ENCODE measurements at places on chromosomes 16 and 17. TPM values are rescaled to one million over a fixed set of nuclear protein-coding genes. Genes with fewer than 3 reads are reported as not detected.
A peak's percentile ranks its signal among the peaks of the same experiment; 100 is the strongest.

The CACNG4 gene
- total RNA-seq: 3.0 TPM

The TTYH2 gene
- 0.15 TPM for total RNA-seq

The SNN gene
- total RNA-seq: 14.7 TPM

The EVPL gene
- not detected for total RNA-seq

The FAM20A gene
- total RNA-seq: 0.02 TPM

The FTO gene
- total RNA-seq: 132 TPM

The ACSM2A gene
- not detected for total RNA-seq

DNA sequence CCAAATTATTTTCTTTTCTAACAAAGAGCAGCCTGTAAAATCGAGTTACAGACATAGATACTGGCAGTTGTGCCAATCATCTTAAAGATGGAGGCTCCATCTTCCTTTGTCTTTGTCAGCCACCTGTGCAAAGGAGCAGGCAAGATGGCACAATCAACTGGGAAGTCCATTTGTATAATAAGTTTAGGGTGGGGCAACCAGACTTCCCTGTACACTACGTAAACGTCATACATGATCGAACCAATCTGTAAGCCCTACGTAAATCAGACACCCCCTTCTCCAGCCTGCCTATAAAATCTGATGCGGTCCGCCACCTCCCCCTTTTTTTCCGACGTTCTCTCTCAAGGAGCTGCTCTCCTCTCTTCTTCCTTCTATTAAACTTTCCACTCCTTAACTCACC is 31.4 kb upstream of the MEAK7 start:
- DNase-seq: no peak

DNA sequence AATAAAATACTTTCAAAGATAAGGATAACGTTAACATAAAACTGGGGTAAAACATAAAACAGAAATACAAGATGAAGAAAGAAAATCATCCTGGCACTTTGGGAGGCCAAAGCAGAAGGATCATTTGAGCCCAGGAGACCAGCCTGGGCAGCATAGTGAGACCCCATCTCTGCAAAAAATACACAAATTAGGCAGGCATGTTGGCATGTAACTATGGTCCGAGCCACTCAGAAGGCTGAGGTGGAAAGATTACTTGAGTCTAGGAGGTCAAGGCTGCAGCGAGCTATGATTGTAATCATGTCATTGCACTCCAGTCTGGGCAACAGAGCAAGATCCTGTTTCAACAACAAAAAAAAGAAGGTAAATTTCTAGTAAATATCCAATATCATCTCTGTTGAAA is 19.6 kb downstream of the TAT start:
- DNase-seq: no peak

DNA sequence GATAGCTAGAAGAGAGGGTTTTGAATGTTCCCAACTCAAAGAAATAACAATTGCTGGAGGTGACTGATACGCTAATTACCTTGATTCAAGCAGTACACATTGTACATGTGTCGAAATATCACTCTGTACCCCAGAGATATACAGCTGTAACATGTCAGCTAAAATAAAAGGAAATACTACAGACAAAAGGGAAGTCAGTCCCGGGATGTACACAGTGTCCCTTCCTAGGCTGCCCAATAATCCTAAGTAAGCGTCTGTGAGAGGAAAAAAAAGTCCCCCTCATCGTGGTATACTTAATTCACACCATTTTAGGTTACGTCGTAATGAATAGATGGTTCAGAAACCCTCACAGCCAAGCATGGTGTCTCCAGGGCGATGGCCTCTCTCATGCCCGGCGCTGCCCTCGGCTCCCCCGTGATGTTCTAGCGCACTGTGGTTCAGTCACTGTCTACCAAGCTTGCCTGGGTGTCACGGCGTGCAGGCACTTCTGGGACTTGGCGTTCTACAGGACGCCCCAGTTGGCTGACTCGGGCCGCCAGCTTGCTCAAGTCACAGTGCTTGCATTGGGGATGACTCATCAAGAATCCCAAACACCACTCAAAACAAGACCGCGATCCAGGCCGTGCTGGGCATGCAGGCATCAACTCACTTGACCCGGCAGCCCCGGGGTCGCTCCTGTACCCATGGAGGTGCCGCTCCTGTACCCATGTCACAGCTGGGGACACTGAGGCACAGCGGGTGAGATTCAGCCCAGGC is 27.6 kb downstream of the CCDC40 start:
- peak; percentile 80 for DNase-seq

- DNase-seq: no peak
These were observed 24.5 kb downstream of the RNF135 start for GRCh38 chr17:30995347-30995746.

GRCh38 chr16:35193956-35194355 is 1734.5 kb downstream of the TP53TG3F start:
- DNase-seq: no peak

GRCh38 chr17:63911657-63912100 is 621 bp upstream of the CSHL1 start:
- DNase-seq: peak; percentile 20

DNA sequence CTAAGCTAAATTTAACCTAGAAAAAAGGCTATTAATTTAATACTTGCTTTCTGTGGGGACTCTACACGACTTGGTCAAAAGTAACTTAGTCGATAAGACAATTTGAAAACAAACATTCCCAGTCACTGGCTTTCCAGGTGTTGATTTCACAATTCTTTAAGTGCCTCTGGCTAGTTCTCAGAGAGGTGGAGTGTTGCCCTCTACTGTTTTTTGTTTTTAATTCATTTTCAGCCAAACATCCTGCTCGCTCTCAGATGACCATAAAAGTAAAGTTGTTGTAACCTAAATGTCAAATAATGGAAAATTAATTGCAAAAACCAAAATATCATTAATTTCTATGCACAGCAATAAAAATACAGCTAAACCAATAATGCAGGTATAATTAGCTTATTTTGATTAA is 107.1 kb downstream of the MYO1D start:
- DNase-seq: peak; percentile 4

DNA sequence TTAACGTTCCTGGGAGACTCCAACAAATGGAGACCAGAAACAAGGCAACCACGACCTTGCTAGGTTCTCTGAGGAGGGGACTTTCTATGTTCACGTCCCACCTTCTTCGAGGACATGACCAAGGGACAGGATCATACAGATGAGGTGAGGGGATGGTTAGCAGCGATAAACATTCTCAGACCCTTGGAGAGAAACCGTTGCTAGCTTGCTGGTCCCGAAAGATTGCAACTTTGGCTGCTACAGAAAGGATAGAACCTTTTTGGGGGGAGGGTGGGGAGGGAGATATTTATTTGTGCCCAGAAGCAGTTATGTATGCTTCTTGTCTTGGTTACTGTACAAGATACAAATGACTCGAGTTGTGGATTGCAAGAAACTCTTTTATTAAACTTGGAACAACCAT is 35.3 kb upstream of the KCNJ2 start:
- no peak for DNase-seq

DNA sequence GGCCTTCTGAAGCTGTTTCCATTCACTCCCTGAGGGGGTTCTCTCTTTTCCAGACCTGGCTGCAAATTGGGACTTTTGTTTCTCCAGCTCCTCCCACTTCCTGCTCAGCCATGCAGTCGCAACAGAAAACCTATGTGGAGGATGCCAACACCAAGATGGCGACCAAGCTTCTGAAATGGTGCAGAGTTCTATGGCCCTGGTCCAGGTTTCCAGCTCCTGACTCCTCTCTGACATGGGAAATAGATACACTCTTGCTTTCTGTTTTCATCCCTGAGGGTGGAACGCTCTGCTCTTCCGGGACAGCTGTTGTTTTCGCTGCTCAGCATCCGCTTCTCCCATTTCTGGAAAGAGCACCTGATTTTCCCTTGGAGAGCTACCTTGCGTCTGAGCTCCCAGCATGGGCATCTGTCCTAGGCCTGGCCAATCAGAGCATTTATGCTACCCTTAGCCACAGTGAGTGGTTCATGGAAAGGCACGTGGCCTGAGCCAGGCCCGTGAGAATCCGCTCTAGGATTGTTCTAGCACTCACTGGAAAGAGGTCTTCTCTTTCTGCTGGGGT is 8.1 kb downstream of the GPRC5B start:
- no peak for DNase-seq

DNA sequence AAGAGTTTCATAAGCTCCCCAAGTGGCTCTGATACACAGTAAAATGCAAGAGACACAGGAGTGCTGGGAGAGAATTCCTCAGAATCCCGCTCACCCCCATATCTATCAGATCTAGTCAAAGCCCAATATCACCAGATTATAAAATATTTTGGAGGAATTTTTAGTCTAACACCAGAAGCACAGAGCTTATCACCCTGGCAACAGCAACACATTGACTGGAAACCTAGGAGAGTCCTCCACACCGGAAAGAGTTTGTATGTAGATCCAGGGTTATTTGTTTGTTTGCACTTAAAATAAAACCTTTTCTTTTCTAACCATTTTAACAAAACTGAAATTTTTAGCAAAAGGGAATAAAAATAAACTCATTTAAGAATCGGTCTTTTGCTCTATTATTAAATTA is 7.2 kb downstream of the SOX9 start:
- DNase-seq: peak; percentile 34

GRCh38 chr16:78503602-78504001 is 404.1 kb downstream of the WWOX start:
- DNase-seq: peak; percentile 3

- DNase-seq: no peak
These were observed 21.1 kb downstream of the COX11 start for GRCh38 chr17:54947396-54947795.

- peak; percentile 25 for DNase-seq
These were observed 175.2 kb downstream of the KCNJ2 start for GRCh38 chr17:70344386-70345060.

- no peak for DNase-seq
These were observed 29.5 kb upstream of the CREBBP start for GRCh38 chr16:3909791-3910583.

DNA sequence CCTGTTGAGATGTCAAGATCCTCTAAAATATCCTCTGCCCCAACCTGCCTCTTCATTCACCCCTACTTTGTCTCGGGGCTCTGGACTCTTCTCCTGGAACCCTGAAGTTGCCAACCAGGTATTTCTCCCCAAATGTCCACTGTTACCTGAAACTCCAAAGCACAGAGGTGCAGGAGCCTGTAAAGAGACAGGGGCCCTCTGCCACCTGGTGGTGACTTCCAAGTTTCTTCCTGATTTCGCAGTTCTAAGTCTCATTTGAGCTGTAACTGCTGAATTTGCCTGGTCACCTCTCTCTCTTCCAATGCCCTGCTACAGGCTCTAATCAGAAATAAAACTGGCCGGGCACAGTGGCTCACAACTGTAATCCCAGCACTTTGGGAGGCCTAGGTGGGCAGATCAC is 77.1 kb upstream of the RCVRN start:
- no peak for DNase-seq

GRCh38 chr17:77085926-77086432 is 54.8 kb upstream of the SEC14L1 start:
- no peak for DNase-seq

DNA sequence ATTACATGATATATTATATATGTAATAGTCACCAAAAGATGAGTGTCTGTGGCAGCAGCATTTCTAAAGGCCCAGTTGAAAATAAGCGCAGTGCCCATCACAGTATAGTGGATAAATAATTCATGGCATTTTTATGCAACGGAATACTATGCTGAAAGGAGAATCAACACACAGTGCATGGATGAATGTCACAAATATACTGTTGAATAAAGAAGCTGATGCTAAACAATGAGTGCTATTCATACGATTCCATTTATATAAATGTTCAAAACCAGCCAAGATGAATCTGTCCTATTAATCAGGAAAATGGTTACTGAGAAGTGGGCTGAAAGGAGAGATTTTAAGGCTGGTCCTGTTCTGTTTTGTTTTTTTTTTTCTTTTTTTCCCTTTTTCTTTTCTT is 61.6 kb downstream of the HSD17B2 start:
- DNase-seq: no peak

- DNase-seq: no peak
These were observed 17.1 kb downstream of the RAB11FIP4 start for GRCh38 chr17:31408586-31408985.

DNA sequence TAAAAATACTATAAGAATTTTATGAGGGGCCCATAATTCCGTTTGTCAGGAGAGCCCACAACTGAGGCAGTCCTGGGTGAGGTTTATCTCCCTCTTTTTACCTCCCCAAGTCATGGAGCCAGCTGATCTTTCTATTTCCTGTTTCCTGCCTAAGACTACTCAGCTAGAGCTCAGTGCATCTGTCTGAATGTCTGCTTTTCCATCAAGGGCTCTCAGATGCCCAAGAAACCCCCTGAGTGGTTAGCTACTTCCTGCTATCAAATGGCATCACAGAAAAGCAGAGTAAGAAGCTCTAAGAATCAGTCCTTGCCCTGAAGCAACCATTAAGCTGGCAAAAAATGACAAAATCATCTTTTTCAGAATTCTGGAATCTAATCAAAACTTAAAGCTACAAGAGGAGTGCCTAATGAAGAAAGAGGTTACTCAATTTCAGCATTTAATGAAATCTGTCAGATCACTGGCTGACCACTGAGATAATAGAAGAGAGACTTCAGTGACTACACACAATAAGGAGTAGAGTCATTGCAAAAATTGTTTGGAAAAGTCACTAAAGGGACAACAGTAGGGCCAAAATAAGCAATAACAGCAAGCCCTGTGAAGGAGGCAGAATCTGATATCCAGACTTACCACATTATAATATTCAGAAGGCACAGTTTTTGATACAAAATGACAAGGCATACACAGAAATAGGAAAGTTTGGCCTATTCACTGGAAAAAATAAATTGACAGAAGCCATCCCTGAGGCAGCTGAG is 150.1 kb downstream of the CYB561 start:
- DNase-seq: no peak

GRCh38 chr17:17388657-17389496 is 85.7 kb downstream of the NT5M start:
- peak; percentile 62 for DNase-seq

- DNase-seq: no peak
These were observed 27.4 kb downstream of the TMEM132E start for GRCh38 chr17:34606763-34607162.

GRCh38 chr17:9670596-9670995 is 25.3 kb downstream of the USP43 start:
- peak; percentile 40 for DNase-seq

DNA sequence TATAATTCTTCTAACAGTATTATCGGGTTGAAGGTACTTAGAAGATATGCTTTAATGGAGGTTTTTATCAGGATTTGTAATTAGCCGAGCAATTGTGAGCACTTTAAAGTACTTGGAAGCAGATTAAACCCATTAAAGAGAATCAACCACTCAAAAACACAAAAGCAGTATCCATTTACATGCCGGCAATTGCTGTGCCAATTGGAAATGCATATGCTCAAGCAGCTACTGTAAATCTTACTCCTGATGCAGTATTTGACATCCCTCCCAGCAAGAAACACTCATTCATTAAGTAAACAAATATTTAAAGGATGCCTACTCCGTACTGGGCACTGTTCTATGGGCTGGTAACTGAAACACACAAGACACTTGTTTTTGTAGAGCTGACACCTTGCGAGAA is 11.4 kb upstream of the CCL1 start:
- DNase-seq: no peak

- DNase-seq: peak; percentile 62
These were observed 2.9 kb downstream of the SMPD3 start for GRCh38 chr16:68445458-68445857.
